ENCODE measurements at places on chromosomes 16 and 17.

DNA sequence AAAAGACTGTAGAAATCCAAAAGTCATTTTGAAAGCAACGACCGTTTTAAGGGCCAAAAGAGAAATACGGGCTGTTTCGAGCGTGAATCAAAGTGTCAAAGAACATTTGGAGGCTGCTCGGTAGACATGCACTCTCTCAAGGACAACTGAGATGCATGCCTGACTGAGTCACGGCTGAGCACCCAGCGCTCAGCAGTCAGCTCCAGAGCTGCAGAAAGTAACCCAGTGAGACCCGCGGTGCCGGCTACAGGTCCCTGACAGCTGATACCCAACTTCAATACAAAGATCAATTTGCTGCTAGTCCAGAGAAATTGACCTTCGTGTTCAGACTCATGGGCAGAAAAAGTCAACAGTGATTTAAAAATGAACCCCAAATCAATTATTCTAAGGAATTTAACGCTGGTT, 214.9 kb downstream of the STX8 start:
- DNase-seq = no peak

DNA sequence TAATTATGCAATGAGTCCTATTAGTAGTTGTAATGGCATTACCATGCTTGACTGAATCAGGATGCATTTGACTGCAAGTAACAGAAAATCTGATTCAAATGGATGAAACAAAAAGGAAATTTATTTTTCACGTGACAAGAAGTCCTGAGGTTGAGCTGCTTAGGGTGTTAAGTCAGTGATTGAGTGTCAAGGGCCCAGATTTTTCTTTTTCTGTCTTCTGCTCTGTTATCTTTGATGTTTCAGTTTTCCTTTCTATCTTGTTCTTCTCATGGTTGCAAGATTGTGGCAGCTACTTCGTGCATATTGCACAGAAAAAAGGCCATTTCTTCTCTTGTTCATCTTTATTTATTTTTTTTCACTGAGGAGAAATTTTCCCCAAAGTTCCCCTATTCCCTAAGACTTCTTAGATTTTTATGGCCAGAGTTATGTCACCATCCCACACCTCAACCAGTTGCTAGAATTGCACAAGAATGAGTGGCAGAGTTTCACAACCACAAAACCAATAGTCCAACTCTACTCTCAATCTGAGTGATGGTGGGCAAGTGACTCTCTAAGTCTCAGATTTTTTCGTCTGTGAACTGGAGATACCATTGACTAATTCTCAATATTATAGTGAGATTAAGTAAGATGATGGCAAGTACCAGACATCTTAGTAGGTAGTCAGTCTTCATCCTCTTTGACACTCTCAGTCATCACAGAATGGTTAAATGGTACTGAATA, 15.7 kb upstream of the GPR139 start:
- DNase-seq = no peak

- no peak for DNase-seq
These were observed 218.7 kb downstream of the NTN1 start for GRCh38 chr17:9239793-9240658.

DNA sequence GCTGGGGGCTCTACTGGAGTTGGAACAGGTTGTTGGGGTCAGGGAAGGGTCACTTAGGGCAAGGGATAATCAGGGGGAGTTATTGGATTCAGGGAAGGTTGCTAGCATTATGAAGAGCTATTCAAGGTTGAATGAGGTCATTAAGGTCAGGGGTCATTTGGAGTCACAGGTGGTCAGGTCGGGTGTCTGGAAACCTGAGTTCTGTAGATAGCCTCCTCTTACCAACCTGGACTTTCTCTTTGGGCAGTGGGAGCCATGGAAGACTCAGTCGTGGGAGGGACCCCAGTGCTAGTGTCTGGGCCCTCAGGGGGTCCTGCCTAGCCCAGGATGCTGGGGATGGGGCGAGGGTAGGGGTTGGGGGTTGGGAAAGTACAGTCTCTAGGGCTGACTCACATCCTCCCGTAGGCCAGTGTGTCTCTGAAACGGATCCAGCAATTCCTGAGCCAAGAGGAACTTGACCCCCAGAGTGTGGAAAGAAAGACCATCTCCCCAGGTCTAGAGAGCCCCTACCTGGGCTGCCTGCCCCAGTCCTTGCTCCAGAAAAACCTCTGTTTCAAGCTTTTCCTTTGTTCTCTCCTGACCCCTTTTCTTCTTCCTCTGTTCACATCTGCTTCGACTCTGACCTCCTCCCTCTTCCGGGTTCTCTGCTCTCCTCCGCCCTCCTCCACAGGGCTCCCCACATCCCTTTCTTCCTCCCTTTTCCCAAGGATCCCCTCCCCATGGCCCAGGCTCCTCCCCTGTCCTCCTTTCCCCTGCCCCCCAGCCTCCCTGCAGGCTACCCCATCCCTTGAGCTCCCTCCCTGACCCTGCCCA, 33.5 kb downstream of the ABCC3 start:
- DNase-seq = no peak

DNA sequence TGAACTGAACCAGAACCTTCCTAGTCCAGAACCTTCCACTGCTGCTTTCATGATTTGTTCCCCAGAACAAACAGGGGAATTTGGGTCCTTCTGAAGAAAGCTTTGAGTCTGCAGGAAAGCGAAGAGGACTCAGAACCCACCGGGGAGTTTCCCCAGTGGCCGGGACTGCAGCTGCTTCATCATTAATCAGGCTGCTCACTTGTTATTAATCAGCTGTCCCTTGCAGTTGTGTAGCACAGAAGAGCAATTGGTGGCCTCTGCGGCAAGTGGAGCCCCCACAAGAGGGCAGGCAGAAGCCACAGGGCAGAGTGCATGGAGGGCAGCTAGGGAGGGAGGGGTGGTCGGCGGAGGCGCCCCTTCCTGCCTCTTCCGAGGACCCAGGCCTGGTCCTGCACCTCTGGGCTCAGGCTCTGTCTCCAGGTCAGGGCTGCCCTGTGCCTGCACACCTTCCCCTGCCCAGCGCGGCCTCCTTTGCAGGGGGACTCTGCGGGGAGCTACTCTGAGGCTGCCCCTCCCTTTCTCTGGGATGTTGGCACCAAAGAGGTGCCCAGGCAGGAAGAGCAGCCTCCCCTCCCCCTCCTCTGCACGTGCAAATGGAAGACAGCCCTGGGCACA, 6.9 kb downstream of the CCL17 start:
- DNase-seq = no peak

DNA sequence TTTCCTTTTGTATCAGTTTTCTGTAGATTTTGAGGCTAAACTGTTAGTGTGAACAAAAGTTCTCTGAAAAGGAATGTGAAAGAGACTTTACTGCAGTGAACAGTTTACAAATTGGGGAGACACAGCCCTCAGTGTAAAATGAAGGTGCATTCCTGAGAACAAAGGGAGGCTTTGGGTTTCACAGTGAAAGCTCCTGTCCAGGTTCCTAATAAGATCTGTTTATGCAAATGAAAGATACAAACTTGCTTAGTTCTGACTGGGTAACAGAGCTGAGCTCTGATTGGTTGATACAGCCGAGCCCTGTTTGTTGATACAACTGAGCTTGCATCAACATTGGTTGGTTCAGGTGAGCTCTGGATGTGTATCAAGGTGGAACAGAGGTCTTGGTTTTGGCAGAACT, 8.3 kb upstream of the CDRT15 start:
- no peak for DNase-seq

DNA sequence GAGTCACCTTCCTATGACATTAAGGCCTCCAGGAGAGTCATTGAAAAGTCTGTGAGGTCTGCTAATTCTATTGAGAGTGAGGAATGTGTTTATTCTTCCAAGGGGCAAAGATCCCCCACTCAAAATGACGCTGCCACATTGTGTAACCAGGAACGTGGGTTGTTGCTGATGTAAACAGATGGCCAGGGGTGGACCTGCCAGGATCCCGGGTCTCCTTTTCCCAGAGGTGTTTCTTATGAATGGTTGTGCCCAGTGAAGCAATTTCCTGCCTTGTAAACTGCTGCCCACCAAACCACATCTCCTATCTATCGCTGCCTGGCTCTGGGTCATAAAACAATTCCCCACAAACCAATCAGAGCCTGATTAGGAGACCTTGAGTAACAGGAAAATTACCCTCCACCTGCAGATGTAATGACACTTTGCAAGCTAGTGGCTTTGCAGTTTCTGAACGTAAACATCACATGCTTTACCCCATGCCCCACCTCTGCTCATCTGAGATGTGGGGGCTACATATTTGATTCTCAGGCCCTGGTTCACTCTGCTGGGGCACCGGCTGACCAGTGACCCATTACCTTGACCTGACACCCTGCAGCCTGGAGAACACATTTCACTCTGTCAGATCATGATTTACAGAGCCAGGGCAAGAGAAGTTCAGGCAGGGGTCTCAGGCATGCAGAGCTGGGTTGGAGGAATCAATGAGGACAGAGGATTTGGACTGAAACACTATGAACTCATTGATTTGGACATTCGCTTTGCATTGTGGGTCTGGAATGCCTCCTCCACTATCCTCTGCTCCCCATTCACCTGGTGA, 33.1 kb upstream of the DDX52 start:
- no peak for DNase-seq
